ENCODE measurements at places on chromosomes 5 and 9. TPM values are rescaled to one million over a fixed set of nuclear protein-coding genes. Genes with fewer than 3 reads are reported as not detected.

DNA sequence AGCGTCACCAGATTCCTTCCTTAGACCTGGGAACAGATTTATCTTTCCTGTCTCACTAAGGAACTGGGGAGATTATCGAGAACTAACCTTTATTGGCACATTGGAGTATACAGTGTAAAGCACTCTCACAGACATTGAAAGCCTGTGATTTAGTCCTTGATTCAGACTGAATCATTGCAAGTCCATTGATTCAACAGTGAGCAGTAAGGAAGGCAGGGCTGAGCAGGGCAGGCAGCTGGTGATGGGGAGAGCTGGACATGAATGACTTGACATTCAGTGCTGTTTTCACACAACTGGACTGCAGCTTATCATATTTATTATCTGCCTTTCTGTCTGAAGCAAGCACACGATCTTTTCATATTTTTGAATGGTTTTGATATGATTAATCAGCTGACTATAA, 16.2 kb downstream of the ISOC1 start:
- DNase-seq = no peak

FAM169A gene
- 0.16 TPM for total RNA-seq

NUTM2G gene
- not detected for total RNA-seq

DNA sequence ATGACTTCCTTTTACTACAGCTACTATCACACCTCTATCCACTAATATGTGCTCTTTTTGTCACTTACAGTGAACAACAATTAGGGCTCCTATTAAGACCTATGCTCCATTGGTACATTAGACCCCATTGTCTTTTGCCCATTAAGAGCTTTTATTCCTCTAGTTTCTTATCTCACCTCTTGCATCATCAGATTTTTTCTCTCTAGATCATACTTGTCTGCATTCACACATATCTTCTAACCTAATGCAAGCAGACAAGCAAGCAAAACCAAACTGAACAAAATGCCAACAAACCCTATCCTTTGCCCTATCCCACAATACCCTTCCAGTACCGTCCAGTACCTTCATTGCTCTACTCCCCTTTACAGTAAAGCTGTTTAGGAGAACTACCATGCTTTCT, 10.1 kb upstream of the RBM27 start:
- DNase-seq = no peak

DNA sequence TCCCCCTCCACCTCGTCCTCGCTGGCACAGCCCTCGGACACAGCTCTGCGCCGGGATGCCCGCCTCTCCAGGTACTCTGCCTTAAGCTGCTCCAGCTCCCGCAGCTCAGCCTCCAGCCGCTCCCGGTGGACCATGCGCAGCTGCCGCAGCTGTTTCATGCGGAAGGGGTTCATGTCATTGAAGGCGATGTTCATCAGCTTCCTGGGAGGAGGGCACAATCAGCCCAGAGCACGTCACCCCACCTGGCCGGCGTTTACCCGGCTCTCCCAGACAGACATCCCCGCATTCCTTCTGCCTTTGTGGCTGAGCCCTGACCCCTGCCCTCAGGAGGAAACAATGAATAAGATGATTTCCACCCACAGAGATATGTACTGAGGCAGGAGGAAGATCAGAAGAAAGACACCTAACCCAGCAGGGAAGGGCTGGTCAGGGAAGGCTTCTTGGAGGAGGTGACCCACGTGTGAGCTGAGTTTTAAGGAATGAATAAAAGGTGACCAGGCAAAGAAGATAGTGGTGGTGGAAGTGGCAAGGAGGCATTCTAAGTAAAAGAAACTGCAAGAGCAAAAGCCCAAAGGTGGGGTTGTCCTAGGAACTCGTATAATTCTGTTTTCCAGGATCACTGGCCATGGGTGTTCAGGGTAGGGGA, 7.1 kb upstream of the CORO2A start:
- DNase-seq = no peak

GRCh38 chr5:139842321-139842720, 46.7 kb downstream of the PSD2 start:
- no peak for DNase-seq

DNA sequence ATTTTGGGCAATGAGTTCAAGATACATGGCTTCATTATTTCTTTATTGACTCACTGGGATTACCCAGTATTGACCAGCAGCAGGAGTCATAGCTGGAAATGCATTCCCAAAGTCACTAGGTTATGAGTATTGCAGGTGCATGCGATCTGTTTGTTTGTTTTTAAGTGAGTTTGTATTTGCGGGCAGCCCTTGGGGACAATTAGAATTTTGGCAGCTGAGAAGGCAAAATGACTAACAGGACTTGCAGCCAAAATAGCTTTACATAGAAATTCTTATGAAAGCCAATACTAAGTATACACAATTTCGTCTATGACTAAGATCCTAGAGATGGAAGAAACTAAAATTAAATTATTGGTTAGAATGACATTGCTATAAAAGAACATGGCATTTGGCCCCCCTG, 18.1 kb upstream of the RGMB start:
- no peak for DNase-seq

ECSCR gene
- 26.7 TPM for total RNA-seq

DNA sequence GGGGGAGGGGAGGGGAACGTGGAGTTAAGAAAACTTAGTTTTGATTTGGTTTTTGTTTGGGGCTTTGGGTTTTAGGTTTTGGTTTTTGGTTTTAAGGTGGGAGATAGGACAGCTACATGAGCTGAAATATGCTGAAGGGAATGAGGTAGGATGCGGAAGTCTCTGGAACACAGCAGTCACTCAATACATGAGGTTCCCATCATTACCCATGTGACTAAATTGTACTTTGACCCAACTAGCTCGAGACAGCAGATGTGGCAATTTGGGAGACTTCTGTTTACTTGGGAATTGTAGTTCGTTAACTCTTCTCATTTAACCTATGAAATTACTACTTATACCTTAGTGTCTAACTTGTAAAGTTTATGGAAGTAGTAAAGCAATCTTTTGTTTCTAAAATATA, 124.2 kb downstream of the TLE1 start:
- no peak for DNase-seq

IL7R gene
- 5.2 TPM for total RNA-seq

GRCh38 chr5:172687940-172688339, 46.9 kb downstream of the NEURL1B start:
- no peak for DNase-seq

DNA sequence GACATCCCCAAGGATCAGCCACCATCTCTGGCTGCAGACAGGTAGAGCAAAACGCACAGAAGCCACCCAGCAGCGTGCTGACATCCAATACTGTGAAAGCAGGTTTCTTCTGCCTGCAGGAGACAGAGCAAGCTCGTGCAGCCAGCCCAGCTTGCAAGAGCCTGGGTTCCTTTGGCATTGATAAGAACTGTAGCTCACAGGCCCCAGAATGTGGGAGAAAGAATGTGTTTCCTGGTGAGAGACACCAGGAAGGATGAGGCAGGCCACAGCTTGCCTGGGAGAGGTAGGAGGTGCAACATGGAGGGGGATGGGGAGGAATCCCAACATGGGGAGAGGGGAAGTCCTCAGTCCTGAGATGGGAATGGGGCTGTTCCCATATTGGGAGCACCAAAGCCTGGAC, 34.0 kb upstream of the ARAP3 start:
- no peak for DNase-seq

RGS7BP gene
- total RNA-seq = 0.93 TPM

ALDH1A1 gene
- total RNA-seq = 136 TPM

GRCh38 chr9:112849363-112849922, 41.2 kb downstream of the SLC46A2 start:
- no peak for DNase-seq

- DNase-seq = no peak
Measured at GRCh38 chr5:120703918-120704587, 240.0 kb downstream of the PRR16 start.

- no peak for DNase-seq
Measured at GRCh38 chr5:132671000-132671399, 2.8 kb upstream of the IL4 start.

IL5 gene
- total RNA-seq = not detected

DNA sequence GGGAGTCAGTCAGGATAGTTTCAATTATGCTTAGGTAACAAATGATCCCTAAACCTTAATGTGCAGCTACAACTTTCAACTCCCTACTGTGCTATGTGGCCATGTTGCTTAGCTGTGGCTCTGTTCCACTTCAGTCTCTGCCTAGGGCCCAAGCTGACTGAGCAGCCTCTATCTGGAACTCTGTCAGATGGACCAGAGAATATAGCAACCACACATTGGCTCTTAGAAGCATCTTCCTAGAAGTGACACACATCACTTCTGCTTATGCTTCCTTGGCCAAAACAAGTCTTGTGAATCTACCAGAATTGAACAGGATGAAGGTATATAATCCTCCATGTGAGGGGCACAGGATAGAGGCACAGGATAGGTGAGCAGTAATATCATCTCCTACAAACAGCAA, 36.7 kb upstream of the TNC start:
- no peak for DNase-seq

- no peak for DNase-seq
Measured at GRCh38 chr5:53219610-53220009, 110.1 kb upstream of the MOCS2 start.

- DNase-seq = no peak
Measured at GRCh38 chr5:173330338-173331206, 2.4 kb upstream of the STC2 start.

DNA sequence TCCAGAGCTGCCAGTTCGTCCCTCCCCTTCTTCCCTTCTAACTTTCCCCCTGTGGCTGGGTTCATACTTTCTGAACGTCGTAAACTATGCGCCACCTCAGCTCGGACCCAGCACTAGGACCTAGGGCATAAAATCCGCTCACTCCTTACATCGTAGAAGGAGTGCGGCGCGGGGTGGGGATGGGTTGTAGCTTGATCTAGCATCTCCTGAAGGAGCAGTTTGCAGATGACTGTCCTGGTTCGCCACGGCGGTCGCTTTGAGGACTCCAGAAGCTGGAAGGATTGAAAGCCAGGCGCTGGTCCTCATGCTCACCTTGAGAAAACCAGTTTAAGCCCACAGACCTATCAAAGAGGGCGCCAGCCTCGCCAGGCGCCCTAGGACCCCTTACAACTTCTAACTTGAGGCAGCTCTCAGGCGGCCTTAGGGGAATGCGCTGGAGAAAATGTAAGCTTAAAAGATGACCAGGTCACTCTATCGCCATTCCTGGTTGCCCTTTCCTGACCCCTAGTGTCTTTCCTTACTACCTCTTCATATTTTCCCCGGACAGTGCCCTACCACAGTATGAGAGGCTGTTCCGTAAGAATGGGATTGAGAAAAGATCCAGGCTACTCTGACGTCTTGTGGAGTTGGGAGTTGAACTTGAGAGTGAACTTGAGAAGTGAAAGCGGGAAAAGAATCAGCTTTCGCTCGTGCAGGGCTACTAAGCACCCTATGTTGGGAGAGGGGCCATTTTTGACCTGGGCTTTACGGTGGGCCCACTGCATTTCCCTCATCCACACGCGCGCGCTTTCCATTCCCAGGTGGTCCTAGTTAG, 2.8 kb downstream of the RORB start:
- DNase-seq = no peak

ADRB2 gene
- 25.3 TPM for total RNA-seq

DNA sequence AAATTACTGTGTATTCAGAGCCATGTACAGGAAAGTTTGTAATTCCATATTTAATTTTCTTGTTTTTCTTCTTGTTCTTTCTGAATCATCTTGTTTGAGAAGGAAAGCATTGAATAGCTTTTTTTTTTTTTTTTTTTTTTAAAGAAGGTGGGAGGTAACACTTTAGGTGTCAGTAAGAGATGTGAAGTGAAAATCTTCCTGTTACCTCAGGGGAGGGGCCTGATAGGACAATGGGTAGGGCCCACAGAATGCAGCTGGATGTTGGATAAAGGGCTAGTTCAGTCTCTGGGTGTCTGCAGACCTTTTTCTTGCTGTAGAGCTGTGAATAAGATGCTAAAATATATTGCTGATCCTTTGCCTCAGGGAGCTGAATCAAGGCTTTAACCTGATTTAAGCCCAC, 317.4 kb downstream of the MAN2A1 start:
- no peak for DNase-seq

PITX1 gene
- 0.13 TPM for total RNA-seq

DNA sequence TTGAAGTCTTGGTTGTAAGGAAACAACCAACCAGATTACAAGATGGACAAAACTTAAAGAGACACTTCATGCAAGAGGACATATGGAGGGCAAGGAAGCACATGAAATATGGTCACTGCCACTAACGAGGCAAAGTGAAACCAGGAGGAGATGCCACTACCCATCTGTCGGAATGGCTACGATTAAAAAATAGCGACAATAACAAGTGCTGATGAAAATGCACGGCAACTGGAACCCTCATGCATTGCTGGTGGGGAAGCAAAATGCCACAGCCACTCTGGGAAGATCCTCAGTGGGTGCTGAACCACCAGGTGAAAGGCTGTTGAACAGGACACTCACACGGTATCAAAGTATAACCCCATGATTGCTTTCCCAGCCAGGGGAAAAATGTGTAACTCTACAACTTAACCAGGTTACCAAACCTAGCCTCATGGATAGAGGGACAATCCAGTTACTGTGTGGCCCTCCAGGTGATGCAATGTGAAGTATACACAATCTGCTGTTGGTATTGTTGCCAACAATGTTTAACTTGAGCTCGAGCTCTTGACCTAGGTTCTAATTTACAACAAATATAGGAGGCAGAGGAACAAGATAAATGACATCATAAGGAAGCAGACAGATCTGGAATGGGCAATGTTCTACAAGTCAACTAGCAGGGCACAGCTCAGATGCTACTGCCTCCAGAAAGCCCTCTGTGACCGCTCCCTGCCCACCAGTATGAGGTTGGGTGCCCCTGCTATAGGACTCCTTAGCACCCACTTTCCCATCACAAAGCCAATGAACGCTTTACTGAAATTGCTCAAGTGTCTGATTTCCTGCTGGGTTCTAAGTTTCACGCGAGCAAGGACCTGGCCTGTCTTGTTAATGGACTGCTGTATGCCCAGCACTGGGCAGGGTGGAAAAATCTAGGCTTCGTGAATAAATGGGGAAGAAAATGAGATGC, 25.8 kb downstream of the SH3PXD2B start:
- DNase-seq = no peak

DNA sequence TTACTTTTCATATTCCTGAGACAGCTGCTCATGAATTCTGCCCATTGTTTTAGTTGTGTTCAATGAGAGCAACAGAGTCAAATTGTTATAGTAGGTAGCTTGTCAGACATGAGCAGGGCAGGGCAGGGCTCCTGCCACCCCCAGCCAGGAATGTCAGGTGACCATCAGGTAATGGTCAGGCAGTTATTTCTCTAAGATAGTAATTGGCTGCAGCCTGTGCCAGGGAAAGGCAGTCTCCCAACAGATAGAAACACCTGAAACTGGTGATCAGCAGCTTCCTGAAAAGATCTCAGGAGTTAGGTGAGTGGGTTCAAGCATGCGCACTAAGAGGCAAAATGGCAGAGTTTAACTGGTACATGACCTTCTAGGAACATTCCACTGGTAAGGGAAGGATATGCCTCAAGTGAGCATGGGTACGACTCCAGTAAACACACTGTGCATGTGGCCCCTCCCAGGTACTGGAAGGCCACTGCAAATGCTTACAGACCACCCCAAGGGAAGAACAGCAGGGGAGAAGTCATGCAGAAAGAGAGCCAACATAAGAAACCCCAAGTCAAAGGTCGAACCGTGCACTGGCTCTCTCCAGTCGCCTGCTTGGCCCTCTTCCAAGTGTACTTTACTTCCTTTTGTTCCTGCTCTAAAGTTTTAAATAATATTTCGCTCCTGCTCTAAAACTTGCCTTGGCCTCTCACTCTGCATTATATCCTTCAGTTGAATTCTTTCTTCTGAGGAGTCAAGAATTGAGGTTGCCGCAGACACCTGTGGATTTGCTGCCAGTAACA, 25.1 kb downstream of the CARTPT start:
- DNase-seq = no peak

C5orf52 gene
- not detected for total RNA-seq
